Naive thymus-derived CD4-positive, alpha-beta T cell (primary cell): ENCODE measurements at places on chromosomes 3 and 15. TPM values are rescaled to one million over a fixed set of nuclear protein-coding genes. Genes with fewer than 3 reads are reported as not detected.

Gene CFAP44
- total RNA-seq = 8.3 TPM

DNA sequence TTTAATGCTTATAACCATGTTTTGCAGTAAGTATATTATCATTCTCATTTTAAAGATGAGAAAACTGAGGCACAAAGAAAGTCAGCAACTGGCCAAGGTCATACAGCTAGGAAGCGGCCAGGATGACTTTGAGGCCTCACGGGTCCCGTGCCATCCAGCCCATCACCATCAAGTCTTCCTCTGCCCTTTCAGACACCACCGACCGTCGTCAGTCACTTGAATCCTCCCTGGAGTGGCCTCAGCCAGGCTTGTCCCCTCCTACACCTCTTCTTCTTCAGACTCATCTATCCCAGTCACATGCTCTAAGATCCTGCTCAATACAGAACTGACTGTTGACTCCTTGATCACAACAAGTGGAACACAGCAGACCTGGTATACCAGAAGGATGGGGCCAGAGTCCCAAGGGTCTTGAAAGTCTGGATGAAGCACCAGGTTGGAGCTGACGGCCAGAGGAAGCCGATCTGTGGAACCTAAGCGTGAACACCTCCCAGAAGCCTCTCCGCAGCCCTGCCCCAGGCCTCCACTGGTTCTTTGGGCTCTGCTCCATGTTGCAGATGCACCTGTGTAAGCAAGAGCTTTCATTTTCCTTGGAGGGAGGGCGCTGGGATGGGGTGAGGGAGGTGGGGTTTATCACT is 22.1 kb downstream of the ITGA11 start:
- H3K27me3 ChIP-seq = no peaks in the 10 kb centered on the region
- H3K27ac ChIP-seq = no peak overlapping the region
- DNase-seq = no peak
- H3K4me1 ChIP-seq = no peaks in the 10 kb centered on the region

DNA sequence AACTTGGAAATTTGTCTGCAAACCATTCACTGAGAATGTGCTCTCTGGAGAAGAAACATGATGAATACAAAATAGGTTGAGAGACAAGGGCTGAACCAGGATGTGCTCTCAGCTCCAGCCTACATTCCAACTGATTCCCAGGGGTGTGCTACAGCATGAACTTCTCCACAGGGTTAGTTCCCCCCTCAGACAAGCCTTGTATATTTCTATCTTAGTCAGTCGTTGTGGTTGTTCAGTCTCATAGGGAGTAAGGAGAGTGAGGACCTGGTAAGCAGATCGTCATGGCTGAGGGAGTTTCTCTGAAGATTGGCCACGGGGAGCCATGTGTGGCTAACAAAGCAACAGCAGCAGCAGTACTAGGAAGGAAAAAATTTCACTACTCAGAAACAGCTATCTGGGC is 919.7 kb upstream of the CADM2 start:
- no peaks in the 10 kb centered on the region for H3K36me3 ChIP-seq
- no peaks in the 10 kb centered on the region for H3K4me1 ChIP-seq
- no peak overlapping the region for H3K4me3 ChIP-seq
- no peak for DNase-seq

Gene SLC12A8
- 0.89 TPM for total RNA-seq

DNA sequence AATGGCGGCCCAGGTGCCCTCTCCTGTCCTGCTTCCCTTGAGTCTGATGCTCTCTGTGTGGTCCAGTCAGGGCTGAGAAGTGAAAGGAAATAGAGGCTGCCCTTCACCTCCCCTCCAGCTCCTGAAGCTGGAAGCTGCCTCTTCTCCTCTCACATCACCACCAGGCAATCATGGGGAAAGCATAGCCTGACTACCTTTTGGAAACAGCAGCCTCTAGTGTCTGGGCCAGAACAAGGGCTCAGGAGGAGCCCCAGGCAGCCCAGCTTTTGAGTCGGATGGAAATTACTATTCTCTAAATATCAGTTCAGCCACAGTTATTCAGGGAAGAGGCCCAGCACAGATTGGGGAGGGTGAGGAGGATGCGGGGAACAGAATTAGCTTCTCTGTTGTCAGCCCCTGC is 43.3 kb upstream of the CCDC174 start:
- no peaks in the 10 kb centered on the region for H3K36me3 ChIP-seq
- no peaks in the 10 kb centered on the region for H3K27me3 ChIP-seq

DNA sequence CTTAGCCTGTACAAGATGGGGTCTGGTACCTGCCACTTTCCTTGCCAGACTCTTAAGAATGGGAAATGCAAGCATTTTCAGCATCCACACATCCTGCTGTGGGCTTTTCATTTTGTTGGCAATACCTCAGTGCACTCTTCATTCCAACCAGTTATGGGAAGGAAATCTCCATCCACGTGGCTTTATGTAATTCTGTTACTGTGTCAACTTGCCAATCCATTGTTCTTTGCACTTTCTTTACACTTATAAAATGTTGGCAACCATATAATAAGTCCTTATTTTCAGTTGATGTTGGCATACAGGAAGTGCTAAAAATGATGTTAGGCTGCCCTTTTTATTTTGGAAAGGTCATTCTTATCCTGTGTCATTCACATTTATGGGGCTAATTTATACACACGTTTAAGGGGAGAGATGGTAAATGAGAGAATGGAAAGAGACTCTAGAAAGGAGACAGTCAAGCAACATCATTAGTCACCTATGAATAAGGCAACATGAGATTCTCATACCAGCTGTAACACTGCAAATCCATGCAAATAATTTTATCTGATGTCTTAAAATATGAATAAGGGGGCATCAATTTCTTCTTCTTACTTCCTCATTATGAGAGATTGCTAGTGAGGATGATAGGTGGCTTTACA is 238.7 kb downstream of the CHST2 start:
- no peaks in the 10 kb centered on the region for H3K4me1 ChIP-seq
- no peak overlapping the region for H3K4me3 ChIP-seq
- H3K27ac ChIP-seq = no peak overlapping the region
- H3K36me3 ChIP-seq = no peaks in the 10 kb centered on the region
- no peak for DNase-seq

- DNase-seq = no peak
- no peaks in the 10 kb centered on the region for H3K27me3 ChIP-seq
- H3K4me3 ChIP-seq = no peak overlapping the region
- H3K27ac ChIP-seq = no peak overlapping the region
- H3K4me1 ChIP-seq = no peaks in the 10 kb centered on the region
These were observed 51.9 kb upstream of the TMC3 start for GRCh38 chr15:81425905-81426304.

Gene SV2B
- total RNA-seq = 0.08 TPM

Gene CHRNA7
- 0.24 TPM for total RNA-seq

DNA sequence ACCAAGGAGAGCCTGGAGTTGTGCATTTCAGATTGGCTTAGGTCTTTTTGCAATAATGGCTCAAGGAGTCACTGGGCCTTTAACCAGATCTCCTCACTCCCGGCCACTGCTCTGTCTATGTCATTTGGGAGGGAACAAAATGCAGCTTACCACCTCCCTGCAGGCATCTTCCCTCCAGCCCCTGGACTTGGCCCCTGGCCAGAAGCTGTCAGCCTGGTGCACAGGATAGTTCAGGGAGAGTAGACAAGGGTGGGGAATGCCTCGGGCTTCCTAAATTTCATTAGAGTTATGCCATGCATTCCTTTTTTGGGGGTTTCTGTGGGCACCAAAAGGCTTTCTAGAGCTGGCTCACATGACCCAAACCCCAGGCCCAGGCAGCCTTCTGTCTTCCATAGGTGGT is 70.2 kb upstream of the HRH1 start:
- H3K27ac ChIP-seq = no peak overlapping the region
- no peaks in the 10 kb centered on the region for H3K27me3 ChIP-seq
- H3K4me3 ChIP-seq = no peak overlapping the region
- no peaks in the 10 kb centered on the region for H3K4me1 ChIP-seq
- no peaks in the 10 kb centered on the region for H3K36me3 ChIP-seq

- no peaks in the 10 kb centered on the region for H3K27me3 ChIP-seq
- no peak overlapping the region for H3K4me3 ChIP-seq
- DNase-seq = no peak
- H3K36me3 ChIP-seq = no peaks in the 10 kb centered on the region
- H3K27ac ChIP-seq = no peak overlapping the region
These were observed 357.4 kb downstream of the RSL24D1 start for GRCh38 chr15:54839379-54839778.

DNA sequence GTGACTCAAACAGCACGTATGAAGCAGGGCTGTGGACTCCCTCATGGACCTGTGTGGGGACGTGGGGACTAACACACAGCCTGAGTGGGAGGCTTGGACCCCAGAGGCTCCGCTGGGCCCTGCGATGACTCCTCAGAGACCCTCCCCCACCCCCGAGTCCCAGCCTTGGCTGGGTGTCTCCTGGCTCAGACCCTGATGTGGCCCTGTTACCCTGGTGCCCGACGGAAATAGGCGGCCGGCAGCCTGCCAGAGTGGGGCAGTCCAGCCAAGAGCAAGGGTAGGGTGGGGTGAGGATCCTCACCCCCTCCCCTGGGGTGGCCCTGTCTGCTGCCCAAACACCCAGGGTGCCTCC is 15.3 kb downstream of the TNK2 start:
- H3K4me1 ChIP-seq = peaks cover 21% of the 10 kb centered on the region
- H3K4me3 ChIP-seq = no peak overlapping the region
- H3K36me3 ChIP-seq = no peaks in the 10 kb centered on the region
- H3K27me3 ChIP-seq = no peaks in the 10 kb centered on the region

Gene ARL6IP5
- total RNA-seq = 124 TPM

DNA sequence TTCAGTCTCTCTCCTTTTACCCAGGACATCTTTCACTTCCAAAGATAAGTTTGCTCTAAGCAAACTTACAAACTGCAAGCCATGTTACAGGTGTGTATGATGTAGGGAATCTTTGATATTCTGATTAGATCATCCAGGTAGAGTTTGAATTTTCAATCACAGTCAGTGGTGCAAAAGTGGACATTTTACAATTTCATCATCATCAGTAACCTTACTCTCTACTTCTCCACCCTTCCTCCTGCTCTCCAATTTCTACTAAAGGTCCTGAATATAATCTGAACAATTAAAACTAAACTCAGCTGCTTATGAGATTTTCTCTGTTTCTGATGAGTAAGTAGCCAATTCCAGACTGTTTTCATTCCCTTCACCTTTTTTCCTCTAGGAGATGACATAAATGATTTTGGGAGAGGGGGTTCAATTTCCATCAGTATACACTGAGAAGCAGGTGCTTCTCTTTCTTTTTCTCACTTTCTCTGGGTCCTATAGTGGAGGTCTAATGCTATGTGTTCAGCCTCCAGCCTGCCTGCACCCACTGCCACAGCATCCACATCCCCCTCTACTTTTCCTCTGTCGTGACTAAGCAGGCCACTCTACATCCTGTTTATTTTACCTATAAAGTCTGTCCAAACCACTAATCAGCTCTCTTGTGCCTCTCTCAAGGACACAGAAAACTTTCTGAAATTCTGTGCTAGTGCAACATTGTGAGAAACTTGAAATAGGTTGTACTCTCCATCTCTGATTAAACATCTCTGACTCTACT is 27.6 kb downstream of the SUCNR1 start:
- H3K4me3 ChIP-seq = no peak overlapping the region
- H3K27me3 ChIP-seq = no peaks in the 10 kb centered on the region
- H3K4me1 ChIP-seq = no peaks in the 10 kb centered on the region
- no peaks in the 10 kb centered on the region for H3K36me3 ChIP-seq
- no peak for DNase-seq

DNA sequence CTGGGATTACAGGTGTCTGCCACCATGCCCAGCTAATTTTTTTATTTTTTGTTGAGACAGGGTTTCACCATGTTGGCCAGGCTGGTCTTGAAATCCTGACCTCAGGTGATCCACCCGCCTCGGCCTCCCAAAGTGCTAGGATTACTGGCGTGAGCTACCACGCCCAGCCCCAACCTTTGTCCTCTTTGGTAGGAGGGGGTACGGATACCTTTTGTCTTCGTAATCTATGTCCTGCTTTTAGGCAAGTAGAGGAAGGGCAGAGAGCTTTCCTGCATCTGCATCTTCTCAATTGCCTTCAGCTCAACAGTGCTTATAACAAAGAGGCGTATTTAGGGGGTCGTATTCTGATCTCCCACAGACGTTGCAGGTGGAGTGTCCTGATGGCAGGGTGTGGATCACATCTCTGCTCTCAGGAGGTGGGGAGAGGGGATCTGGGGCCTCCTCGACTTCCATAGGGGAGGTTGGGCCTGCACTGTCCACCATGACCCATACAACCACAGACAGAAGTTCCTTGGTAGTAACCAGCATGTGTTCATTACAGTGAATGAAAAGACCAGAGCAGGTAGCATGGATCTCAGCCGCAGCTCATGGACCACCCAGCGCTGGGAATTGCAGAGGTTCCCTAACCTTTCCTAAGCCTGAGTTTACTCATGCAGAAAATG is 21.4 kb upstream of the KCTD6 start:
- no peak for DNase-seq
- H3K4me1 ChIP-seq = no peaks in the 10 kb centered on the region
- H3K4me3 ChIP-seq = no peak overlapping the region
- no peak overlapping the region for H3K27ac ChIP-seq
- H3K27me3 ChIP-seq = no peaks in the 10 kb centered on the region
- no peaks in the 10 kb centered on the region for H3K36me3 ChIP-seq

GRCh38 chr3:31508452-31509146 is 24.1 kb upstream of the STT3B start:
- DNase-seq = no peak
- H3K27ac ChIP-seq = no peak overlapping the region
- no peaks in the 10 kb centered on the region for H3K27me3 ChIP-seq
- H3K4me1 ChIP-seq = peaks cover 21% of the 10 kb centered on the region
- no peak overlapping the region for H3K4me3 ChIP-seq

Gene REC114
- total RNA-seq = not detected

Gene ZNF197
- total RNA-seq = 5.5 TPM

Gene KLF15
- 0.81 TPM for total RNA-seq

DNA sequence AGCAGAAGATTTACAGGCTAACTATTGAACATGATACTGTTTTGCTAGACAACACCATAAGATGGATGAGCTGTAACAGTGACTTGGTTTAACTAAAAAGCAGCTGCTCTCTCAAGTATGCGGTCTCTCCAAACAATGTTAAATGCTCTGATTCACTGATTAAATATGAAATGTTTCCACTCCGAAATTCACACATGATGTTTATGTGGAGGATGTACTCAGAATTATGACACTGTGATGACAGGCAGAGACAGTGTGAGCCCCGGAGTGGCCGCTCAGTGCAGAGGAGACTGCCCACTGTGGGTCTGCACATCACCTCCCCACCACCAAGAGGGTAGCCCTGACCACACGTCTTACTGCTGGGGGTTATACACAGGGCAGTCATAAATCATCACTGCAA is 83.9 kb upstream of the MEX3B start:
- H3K27ac ChIP-seq = no peak overlapping the region
- H3K4me3 ChIP-seq = no peak overlapping the region
- H3K4me1 ChIP-seq = no peaks in the 10 kb centered on the region
- DNase-seq = no peak
- no peaks in the 10 kb centered on the region for H3K27me3 ChIP-seq

Gene CYP11A1
- 0.58 TPM for total RNA-seq

Gene KLHL24
- 161 TPM for total RNA-seq
